ENCODE measurements at places on chromosomes 7 and 10.

GRCh38 chr10:29470843-29471543, 163.8 kb downstream of the SVIL start:
- no peak for DNase-seq

GRCh38 chr10:17427201-17427600, 27.2 kb downstream of the ST8SIA6 start:
- DNase-seq, result no peak

GRCh38 chr7:30145426-30145970, 10.7 kb downstream of the MTURN start:
- peak; percentile 7 for DNase-seq

GRCh38 chr10:114655671-114656070, 2.4 kb downstream of the ABLIM1 start:
- no peak for DNase-seq

GRCh38 chr10:59181668-59182067, 5.2 kb downstream of the PHYHIPL start:
- DNase-seq, result no peak

DNA sequence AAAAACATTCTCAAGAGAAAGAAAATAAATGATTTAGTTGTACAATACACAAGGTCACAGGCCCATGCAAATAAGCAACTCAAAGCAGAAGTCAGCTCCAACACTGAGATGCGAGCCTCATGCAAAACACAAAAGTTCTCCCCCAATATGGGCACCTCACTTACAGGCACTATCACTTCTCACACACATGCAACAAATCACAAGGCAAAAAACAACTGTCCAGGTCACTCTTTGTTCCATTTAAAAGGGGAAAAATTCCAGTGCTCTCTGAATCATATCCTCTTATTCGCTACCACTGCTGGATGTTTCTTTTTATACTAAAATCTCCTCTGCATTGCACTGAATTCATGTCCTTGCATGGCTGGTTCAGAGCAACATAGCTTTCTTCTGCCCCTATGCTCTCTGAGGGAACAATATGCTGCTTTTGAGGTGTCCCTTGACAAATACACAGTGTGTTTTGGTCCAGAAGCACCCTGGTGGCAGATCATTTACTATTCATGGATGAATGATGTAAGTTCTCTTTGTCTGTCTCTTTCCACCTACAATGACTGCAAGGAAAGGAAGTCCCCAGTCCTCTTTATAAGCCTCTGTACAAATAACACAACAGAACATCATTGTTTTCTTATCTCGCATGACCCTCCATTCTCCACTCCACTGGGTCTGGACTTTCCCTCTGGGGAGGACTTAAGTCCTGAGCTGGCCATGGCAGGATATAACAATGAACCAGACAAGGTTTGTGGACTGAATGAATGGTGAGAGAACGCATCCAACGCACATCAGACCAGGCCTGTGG, 85.4 kb upstream of the GSDME start:
- DNase-seq, result no peak

DNA sequence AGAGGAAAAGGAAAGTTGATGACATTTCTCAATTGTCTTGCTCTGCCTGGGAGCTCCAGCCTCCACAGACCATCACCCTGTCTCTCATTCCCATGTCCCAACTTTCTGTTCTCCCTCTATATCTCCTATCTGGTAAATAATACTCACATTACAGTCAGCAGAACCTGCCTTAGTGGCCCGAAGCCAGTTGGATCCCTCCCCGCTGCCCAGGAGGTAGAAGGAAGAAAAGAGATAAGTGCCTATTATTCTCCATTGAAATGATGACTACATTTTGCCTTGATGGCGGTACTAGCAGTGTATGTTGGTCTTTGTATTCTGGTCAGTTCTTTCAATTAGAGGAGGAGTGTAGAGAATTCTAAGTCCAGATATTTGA, 91.9 kb downstream of the CSTF2T start:
- DNase-seq, result no peak

DNA sequence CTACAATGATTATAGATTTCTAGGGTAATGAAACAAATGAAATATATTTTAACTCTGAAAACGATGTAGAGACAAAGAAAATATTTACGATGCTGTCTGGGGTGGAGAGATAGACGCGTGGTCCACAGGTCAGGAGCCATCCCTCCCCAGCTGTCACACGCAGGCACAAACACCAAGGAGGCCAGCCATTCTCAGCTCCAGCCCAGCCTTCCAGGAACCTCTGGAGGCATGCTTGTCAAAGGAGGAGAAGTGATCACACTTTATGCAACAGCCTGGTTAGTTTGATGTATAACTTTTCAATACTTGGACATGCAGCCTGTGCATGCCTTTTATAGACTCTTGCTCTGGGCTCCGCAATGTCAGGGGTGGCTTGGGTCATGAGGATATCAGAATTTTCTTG, 391.5 kb upstream of the MGMT start:
- no peak for DNase-seq

GRCh38 chr7:2812114-2812487, 32.0 kb downstream of the GNA12 start:
- no peak for DNase-seq
